ENCODE measurements at places on chromosomes 1 and 21.

- DNase-seq, result no peak
These were observed 27.0 kb upstream of the SERBP1 start for GRCh38 chr1:67457247-67457646.

DNA sequence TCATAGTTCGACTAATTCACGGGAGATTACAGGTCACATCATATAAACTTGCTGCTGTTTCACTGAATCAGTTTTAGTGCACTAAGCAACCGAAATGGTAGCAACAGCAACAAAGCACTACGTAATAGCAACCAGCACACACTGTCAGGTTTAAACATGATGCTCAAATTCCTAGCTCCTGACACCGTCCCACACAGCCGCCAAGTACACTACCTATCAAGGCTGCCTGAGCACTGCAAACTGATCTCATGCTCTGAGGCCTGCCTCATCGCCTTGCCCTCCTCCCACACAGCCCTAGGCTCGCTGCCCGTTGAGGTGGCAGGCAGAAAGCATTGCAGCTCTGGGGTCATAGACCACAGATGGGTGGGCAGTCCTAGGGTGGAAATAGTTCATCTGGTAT is 12.4 kb downstream of the LAMC2 start:
- no peak for DNase-seq

DNA sequence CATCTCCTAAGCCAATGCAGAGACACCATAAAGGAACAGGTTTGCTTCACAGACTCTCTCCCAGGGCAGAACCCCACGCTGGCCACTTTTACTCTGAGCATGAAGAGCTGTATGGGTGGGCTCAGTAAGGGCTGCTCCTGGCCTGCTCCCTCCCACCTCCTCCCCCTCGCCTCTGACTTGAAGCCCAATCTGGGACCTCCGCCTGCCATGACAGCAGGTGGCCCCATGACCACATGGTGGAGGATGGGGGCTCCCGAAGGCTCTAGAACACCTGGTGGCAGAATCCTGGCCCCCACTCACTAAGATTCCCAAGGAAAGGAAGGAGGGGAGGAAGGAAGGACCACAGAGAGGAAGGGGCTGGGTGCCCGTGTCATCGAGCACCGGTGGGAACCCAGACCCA is 23.7 kb downstream of the CASZ1 start:
- DNase-seq, result no peak

DNA sequence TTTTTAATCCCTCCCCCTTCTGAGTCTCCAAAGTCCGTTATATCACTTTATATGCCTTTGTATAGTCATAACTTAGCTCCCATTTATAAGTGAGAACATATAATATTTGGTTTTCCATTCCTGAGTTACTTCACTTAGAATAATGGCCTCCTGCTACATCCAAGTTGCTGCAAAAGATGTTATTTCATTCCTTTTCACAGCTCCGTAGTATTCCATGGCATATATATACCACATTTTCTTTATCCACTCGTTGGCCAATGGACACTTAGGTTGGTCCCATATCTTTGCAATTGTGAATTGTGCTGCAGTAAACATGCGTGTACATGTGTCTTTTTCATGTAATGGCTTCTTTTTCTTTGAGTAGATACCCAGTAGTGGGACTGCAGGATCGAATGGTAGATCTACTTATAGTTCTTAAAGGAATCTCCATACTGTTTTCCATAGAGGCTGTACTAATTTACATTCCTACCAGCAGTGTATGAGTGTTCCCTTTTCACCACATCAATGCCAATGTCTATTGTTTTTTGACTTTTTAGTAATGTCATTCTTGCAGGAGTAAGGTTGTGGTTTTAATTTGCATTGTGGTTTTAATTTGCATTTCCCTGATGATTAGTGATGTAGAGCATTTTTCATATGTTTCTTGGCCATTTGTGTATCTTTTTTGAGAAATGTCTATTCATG is 12.3 kb downstream of the MAN1C1 start:
- no peak for DNase-seq

DNA sequence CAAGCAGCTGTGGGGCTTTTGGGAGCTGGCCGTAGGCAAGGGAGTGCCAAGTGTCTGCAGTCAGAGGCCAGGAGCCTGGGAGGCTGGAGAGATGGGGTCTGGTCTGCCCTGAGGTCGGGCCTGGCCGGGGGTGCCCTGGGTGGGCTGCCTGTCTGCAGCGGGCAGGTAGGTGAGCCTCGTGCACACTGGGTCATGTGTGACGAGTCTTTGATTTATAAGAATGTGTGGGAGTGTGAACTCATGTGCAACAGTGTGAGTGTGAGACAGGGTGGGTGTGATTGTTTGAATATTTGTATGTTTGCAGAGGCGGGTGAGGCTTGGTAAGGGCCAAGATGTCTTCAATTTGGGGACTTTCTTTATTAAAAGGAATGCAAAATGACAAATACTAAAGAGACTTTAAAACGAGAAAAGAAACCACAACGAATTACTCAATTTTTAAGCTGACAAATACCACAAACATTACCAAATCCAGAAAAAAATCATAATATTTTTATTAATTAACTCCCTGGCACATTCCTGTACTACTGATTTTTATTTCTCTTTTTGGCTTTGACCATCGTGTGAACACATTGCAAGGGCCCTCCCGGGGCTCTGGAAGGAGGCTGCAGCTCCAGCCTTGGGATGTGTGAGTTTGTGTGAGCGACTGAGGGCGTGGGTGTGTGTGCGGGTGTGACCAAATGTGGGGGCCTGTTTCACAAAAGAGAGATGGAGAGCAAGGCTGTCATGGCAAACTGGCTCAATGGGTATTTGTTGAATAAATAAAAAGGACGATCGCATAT is 110.3 kb upstream of the WNT4 start:
- DNase-seq, result no peak

- no peak for DNase-seq
These were observed at the start of gene ADAMTS4 for GRCh38 chr1:161198897-161199431. Gene ADAMTS4, minus strand, starts transcription at chr1:161199054. Its CDS starts 427 bp downstream, at chr1:161198627.

GRCh38 chr1:96962216-96962615 is 240.6 kb downstream of the PTBP2 start:
- no peak for DNase-seq

- DNase-seq, result no peak
These were observed 85.2 kb upstream of the TRABD2B start for GRCh38 chr1:48082271-48082962.
